ENCODE measurements at places on chromosomes 3 and 15. TPM values are rescaled to one million over a fixed set of nuclear protein-coding genes. Genes with fewer than 3 reads are reported as not detected.

The C3orf49 gene
- not detected for total RNA-seq

The ETFA gene
- 56.1 TPM for total RNA-seq

The CAPN3 gene
- 2.5 TPM for total RNA-seq

The TGM5 gene
- total RNA-seq, result not detected

The GADL1 gene
- total RNA-seq, result 0.18 TPM

Measured in fibroblast of the aortic adventitia (primary cell).